ENCODE measurements at places on chromosomes 5 and 9.

DNA sequence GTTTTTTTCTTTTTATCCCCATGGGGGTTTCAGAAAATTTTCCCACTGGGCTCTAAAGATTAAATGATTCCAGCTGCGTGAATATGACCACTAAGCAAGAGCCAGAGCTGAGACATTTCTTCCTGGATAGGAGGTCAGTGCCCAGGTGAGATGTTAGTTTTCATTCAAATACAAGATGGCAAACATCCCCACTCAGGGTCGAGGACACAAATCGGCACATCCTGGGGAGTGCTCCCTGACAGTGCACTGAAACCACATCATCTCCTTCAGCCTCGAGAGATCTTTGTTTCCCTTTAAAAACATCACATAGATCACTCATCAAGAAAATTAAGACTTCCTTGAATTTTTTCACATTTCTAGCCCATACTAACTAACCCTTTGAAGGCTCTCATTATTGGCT lies 273.2 kb upstream of the PANK3 start:
- DNase-seq, result peak; percentile 3

- no peak for DNase-seq
Observed at GRCh38 chr5:92850886-92851285, 730.1 kb downstream of the NR2F1-AS1 start.

- DNase-seq, result no peak
Observed at GRCh38 chr5:139979943-139980342, 63.2 kb downstream of the NRG2 start.

GRCh38 chr9:124786881-124787573 lies 10.1 kb downstream of the OLFML2A start:
- DNase-seq, result no peak

GRCh38 chr5:65805089-65805488 lies 83.1 kb downstream of the NLN start:
- DNase-seq, result no peak

DNA sequence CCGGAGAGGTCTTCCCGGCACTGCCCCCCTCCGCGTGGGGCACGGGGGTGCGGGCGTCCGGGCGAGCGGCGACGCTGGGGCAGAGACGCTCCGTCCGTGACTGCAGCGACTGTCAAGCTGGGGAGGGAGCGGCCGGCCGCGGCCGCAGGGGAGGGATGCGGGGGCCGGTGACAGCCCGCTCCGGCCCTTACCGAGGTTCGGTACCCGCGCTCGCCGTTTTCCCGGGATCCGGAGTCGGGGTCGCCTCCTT lies 400 bp downstream of the KDM4C start:
- no peak for DNase-seq

DNA sequence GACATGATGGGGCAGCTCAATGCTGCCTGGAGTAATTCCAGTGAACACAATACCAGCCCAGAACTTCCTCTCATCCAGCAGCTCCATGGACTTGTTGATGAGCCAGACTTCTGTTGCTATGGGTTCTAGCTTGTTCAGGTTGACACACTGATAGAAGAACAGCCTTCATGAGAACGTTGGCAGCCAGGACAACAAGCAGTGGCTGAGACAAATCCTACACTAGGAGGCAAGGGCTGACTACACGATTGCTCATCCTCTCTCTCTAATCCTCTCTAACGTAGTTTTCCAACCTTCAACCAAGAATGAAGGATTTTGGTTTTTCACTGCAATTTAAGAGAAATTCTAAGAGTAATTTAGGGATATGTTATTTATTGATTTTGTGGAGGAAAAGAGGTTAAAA lies 67.8 kb downstream of the NIPSNAP3B start:
- DNase-seq, result no peak

DNA sequence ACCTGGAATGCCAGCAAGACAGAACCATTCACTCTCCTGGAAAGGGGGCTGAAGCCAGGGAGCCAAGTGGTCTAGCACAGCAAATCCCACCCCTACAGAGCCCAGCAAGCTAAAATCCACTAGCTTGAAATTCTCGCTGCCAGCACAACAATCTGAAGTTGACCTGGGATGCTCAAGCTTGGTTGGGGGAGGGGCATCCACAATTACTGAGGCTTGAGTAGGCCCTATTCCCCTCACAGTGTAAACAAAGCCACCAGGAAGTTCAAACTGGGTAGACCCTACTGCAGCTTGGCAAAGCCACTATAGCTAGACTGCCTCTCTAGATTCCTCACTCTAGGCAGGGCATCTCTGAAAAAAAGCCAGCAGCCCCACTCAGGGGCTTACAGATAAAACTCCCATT lies 17.3 kb downstream of the RIGI start:
- no peak for DNase-seq

All from CD4-positive, alpha-beta T cell treated with Interleukin-4 for 4 hours (primary cell).